Epithelial cell of proximal tubule (primary cell): ENCODE measurements at places on chromosomes 5 and 9.

DNA sequence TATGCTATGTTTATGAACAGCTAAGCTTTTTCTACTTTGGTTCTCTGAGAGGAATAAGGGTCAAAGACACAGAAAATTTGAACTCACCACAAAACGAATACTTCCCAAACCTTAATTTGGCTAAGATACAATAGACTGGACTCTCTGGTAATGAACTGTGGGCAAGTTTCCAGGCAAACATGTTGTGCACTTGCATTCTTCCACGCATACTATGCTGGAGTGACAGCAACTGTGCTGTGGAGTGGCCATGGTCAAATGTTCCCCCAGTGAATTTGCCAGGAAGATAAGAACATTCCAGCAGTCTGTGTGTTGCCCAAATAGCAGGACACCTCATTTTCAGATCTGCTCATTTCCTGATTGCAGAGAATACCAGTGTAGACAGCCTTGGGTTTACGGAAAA lies 275.3 kb upstream of the IL12B start:
- DNase-seq = no peak

GRCh38 chr9:114416906-114417305 lies 29.1 kb upstream of the AKNA start:
- DNase-seq = no peak

DNA sequence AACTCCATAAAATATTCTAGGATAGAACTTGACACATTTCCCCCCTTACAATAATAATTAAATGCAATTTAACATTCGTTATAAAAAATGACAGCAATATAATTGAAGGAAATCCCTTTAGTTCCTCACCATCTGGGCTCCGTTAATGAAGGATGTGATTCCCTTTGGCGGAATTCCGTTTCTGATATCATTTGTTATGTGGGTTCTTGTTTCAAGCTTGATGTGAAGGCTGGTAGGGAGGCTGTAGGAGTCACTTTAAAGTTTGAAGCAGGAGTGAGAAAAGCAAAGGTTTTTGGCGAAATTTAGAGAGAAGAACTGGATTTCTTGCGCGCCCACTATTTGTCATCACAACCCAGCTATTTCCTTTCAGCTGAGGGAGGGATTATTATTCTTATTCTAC lies 4.0 kb downstream of the RGS7BP start:
- DNase-seq = no peak

- no peak for DNase-seq
Observed at GRCh38 chr9:131273146-131273855, 3.0 kb downstream of the FAM78A start.

DNA sequence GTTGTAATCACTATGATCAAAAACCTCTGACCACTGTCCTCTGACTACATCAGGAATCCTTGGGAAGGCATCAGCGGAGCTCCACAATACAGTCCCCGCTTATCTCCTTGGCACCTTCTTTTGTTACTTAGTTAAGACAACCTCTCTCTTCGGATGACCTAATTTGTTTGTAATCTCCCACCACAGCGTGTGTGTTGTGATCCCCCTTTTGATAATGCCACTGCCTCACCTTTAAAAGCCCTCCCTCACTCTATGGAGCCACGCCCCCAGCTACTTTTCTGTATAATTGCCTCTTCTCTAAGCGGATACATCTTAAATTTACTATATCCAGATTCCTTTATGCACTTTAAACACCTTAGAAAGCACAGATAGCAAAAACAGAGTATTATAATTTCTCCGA lies 35.9 kb downstream of the OR2Y1 start:
- no peak for DNase-seq

GRCh38 chr9:99867536-99867935 lies 38.9 kb upstream of the STX17 start:
- DNase-seq = no peak

DNA sequence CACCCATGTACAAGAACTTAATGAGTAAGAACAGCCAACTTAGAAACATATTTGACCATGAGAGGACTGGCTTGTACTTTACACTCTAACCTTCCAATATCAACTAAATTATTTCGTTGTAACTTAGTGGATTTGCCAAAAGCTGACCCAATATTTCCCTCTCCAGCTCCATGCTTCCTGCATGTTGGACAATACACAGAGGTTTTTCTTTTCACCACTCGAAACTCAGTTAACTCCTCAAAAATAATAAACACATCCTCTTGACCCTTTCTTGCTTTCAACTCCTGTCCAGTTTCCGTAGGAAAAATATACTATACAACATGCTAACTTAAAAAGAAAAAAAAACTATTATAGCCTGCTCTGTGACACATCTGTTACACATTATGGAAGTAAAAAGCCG lies 188.9 kb downstream of the MPDZ start:
- DNase-seq = no peak

DNA sequence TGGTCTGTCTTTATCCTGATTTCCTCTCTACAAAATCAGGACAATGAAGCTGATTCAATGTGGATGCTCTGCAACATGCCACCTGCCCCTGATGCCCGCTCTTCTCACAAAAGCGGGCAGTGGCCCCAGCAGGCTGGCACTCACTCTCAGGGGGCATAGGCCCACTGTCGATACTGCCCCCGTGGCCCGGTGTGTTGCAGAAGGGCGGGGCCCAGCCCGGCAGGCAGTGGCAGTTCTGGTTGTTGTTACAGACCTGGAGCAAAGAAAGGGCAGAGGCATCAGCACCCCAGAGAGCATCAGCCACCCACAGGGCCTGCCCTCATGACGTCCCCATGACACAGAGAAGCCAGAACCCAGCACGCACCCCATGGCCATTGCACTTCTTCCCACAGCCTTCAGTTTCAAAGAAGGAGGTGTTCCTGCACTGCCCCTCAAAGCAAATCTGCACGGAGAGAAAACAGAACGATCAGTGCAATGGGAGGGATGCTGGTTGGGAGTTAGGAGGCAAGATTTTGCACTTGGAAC lies 31.5 kb downstream of the NIPAL4 start:
- DNase-seq = no peak

GRCh38 chr5:167533814-167534795 lies 757.3 kb upstream of the WWC1 start:
- DNase-seq = no peak

DNA sequence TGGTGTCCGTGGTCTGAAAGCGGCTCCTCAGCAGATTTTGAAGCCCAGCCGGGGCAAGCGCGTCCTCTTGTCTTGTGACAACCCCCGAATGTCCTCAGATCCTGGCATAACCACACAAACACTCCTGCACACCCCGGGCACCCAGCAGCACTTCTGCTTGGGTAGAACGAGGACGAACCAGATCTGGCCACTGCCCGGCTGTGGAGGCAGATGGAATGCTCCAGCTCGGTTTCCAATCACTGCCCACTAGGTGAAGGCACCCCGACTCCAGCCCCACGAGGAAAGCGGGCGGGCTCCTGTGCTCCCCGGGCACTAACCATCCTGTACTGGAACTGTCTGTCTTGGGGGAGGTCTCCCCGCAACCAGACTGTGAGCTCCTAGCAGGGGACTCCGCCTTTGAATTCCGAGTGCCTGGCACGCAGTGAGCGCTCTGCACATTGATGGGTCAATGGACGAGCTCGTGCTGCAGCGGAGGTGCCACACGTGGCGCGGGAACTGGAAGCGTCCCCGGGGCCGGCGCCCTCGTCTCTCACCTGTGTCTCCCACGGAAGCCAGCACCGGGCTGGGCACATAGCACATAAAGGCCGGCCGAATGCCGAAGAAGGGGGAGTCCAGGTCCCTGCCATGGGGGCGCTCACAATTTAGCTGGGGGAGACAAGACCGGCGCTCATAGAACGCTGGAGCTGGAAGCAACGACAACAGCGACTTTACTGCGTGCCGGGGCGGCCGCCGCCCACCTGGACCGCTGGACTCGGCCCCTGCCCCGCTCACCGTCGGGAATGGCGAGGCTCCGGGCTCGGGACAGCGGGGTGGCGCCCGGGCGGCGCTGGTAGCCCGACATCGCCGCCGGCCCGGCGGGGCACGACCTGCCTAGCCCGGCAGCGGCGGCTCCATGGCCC lies 608 bp downstream of the ENTR1 start:
- no peak for DNase-seq

DNA sequence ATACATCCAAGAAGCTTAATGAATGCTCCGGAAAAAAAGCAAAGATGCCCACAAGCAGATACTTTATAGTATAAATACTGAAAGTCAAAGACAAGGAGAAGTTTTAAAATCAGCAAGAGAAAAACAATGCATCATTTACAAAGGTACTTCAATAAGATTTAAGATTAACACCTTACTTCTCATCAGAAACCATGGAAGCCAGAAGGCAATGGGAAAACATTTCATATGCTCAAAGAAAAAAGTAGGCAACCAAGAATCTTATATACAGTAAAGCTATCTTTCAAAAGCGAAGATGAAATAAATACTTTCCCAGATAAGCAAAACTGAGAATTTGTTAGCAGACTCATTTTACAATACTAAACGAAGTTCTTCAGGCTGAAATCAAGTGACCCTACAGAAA lies 51.1 kb downstream of the ABHD17B start:
- no peak for DNase-seq

DNA sequence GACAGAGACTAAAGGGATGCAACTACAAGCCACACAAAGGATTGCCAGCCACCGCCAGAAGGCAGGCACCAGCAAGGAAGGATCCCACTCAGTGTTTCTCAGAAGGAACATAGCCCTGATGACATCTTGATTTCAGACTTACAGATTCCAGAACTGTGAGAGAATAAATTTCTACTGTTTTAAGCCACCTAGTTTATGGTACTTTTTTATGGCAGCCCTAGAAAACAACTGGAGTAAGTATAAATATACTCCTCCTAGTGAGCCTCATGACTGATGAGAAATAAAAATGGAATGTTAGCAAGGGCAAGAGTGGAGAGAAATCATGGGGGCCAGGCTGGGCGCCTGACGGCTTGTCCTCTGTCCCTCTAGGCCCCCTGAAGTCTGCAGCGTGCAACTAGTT lies 307.3 kb downstream of the PIK3R1 start:
- DNase-seq = no peak

- DNase-seq = no peak
Observed at GRCh38 chr5:31531543-31531887, 378 bp downstream of the DROSHA start.

DNA sequence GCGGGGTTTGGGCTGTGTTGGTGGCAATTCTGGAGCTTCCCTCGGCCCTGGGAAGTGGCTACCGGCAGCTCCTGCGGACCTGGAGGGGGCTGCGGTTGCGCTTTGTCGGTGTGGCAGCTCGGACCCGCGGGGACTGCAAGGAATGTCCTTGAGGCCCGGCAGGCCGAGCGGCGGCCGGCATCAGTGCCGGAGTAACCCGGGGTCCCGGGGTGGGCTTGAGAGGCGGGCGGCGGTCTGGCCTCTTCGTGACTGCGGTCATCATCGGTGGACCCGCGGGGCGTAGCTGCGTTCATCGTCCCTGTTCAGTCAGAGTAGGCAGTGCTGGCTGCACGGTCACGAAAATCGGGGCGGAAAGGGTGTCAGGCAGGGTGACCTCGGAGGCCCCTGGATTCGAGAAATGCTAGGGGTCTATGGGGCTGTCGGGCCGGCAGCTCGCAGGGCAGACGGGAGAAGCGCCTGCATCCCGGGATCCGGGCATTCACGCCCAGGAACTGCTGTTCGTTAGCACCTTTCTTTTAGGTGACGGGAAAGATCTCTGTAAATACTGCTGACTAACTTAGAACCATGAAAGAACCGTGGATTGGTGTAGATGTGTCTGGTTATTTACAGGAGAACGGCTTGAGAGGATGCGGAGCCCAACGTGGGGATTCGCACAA lies 474 bp downstream of the HMGCR start:
- no peak for DNase-seq

DNA sequence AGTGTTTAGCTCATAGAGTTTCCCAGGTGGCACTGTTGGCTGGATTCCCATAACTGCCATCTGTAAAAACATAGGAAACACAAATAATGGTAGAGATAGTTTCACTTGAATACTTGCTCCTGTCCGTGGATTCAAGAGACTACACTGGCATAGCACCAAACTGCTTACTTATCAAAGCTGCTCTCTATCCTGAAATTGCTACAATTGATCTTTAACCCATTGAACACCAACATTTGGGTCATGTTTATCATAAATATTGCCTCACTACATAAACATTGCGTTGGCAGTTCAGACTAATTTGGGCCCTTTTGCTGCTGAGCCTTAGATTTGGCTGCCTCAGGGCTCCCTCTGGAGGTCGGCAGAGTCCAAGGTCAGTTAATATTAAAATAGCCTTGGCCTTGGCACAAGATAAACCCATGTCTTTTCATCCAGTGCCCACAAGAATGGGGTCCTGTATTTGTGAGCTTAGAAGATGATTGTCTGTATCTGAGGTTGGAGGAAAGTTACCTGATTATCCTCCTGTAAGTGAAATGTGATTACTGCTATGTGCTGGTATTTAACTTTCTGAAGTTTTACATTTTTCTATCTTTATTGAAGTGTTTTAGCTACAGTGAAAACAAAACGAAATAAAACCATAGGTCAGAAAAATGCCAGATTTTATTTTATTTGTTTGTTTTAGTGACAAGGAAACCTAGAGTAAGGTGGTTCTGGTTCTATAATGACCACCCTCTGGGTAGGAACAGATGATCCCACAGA lies 4.0 kb upstream of the RANBP3L start:
- DNase-seq = no peak

- no peak for DNase-seq
Observed at GRCh38 chr9:128701227-128701854, 962 bp upstream of the PKN3 start.

- DNase-seq = no peak
Observed at GRCh38 chr9:88786291-88787079, 204.8 kb upstream of the S1PR3 start.

DNA sequence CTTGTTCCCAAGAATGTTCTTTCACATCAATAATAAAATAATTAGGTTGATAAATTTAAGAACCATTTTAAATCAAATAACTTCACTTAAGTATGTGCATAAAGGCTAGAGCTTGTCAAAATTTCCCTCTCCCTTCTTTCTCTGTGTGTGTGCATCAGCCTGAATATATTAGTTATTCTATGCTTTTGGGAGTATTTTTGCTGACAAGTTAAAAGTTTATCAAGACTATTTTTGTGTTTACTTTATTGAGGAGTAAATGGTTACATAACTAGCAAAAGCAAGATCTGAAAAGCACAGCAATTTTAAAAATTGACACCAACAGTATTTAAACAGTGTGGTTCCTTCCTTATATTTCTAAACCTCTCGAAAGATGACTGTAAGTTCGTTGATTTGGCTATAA lies 261.7 kb downstream of the ISL1 start:
- no peak for DNase-seq
